GM06990 (cell line): ENCODE measurements at places on chromosomes 2 and 18.

GRCh38 chr18:67451960-67452359 is 64.6 kb downstream of the DSEL start:
- no peak for DNase-seq

GRCh38 chr2:145108959-145109710 is 589.2 kb upstream of the ZEB2 start:
- no peak for DNase-seq

- no peak for DNase-seq
These were observed 28.0 kb upstream of the PPP1R1C start for GRCh38 chr2:181957668-181958067.

GRCh38 chr18:55497825-55498403 is 90.1 kb downstream of the TCF4 start:
- no peak for DNase-seq

DNA sequence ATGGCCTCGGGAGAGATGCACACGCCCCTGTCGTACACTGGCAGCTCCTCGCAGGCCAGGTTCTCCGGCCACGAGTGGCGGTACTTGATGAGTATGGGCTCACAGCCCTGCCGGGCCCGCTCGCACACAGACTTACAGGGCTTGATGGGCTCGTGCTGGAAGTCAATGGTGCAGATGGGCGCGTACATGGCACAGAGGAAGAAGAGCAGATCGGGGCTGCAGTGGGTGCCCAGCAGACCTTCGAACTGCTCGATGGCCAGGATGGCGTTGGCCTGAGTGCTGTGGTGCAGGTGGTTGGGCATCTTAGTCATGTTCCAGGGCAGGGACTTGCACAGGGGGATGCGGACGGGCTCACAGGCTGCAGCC is 359 bp downstream of the FRZB start:
- DNase-seq: no peak

DNA sequence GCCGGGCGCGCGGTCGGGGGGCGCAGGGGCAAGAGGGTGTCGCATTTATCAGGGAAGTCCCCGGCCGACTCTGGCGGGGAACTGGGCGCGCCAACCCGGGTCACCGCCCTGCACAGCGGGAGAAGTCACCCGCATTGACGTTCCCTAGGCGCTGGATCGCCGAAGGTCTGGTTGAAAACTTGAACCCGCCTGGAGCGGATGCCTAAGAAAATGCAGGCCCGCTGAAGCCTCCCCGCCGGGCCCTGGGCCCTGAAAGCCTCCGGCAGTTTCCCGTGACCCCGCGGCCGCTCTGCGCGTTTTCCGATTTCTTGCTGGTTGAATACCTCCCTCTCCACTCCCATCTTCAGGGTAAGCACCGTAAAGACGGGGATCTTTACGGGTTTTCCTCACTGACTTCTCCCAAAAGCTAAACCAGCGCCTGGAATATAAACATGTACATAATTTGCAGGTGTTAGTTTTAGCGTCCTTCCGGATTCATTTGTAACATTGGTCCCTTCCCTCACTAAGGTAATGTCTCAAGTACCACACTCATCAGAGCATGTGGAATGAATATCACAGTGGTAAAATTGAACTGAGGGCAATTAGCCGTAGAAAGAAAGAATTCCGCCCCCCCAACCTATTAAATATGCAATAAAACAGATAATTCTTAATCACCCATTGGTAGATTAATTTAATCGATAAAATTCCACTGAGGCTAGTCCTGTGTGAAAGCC is 675 bp upstream of the SPIRE1 start:
- no peak for DNase-seq

- no peak for DNase-seq
These were observed 977 bp downstream of the SLC8A1 start for GRCh38 chr2:40450796-40451430.

- DNase-seq: no peak
These were observed 43.5 kb upstream of the ITSN2 start for GRCh38 chr2:24403832-24404212.

- no peak for DNase-seq
These were observed 69.1 kb downstream of the ACKR3 start for GRCh38 chr2:236638707-236639106.

GRCh38 chr2:169732583-169733358 is 861 bp upstream of the KLHL23 start:
- DNase-seq: no peak

- DNase-seq: peak; percentile 47
These were observed 63.3 kb upstream of the ALPP start for GRCh38 chr2:232315049-232315922.

DNA sequence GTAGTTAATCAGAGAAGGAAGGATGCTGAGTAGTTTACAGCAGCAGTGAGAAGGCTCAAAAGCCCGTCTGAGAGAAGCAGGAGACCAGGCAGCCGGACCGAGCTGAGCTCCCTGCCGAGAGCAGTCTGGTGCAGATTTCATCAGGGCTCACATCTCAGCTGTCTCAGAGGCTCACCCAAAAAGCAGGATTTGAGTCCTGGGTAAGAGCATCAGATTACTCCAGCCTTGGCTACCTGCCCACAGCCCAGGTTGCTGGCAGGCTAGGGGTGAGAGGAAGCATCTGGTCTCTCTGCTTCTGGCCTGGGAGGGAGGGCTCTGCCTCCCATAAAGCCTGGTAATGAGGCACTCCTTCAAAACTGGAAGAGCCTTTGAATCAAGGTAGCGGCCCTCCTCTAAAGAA is 140.5 kb downstream of the ST6GAL2 start:
- no peak for DNase-seq

DNA sequence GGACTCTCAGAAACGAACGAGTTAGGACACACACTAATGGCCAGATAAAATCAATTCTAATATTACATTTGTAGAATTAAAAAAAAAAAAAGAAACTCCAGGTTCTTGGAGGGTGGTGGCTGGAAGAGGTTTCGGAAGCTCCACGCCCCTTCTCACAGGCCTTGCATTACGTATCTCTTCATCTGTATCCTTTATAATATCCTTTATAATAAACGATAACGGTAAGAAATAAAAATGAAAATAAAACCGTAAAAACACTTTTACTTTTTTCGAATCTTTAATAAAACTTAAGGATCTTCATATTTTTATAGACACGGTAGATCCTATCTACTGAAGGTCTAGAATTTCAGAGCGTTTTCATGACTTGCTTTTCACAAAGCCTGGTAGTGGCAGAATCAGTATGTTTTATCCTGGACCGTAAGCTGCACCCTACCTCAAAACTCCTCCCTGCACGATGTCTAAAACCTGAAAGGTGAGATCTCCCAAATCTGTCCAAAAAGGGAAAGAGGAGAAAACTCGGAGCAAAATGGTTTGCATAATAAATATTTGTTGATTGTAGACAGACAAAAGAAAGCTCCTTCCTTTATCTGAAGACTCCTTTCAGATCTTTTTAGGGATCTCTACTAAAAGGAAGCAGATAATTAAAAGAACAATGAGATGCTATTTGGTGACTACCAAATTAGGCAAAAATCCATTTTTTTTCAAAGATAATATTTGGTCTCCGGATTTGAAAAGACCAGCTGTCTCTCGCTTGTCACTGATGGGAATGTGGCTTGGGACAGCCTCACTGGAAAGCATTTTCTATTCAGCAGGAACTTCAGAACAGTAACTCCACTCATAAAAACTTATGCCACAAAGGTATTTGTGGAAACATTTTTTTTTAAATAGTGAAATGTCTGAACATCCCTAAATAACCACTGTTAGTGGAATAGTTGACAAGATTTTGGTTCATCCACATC is 2.0 kb upstream of the CXCR4 start:
- no peak for DNase-seq

DNA sequence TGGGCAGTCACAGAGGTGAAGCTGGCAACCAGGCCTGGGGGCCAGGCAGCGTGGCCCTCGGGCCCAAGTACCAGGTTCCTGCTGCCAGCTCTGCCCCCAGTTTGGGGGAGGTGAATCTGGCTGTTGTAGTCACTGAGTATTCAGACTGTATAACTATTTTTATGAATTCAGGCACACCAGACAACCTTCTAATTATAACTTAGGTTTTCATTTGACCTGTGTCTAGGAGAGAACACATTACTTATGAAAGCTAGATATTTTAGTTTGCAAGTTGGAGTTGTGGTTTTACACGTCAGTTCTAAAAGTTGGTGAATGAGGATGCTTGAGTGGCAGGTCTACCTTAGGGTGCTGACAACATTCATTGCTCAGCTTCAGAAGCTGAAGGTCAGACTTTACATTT is 71.7 kb downstream of the LIMS1 start:
- DNase-seq: peak; percentile 43

- DNase-seq: no peak
These were observed 43.6 kb downstream of the MAPRE2 start for GRCh38 chr18:35084494-35085449.

DNA sequence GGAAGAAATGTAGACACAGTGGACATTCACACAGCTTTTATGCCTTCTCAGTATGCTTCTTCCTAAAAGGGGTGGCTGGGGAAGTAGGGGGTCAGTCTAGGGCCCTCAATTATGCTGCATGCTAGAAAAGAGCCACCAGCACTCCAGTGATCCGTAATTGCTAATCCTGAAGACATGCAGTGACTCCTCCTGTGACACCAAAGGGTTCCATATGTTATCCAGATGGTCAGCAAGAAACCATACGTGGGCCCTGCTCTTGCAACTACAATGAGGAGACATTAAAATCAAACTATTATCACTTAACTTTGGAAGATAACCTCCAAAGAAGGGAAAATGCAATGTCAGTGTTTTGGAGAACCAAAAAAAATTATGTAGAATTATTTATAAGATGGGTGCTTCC is 143.4 kb upstream of the LYPD1 start:
- no peak for DNase-seq

DNA sequence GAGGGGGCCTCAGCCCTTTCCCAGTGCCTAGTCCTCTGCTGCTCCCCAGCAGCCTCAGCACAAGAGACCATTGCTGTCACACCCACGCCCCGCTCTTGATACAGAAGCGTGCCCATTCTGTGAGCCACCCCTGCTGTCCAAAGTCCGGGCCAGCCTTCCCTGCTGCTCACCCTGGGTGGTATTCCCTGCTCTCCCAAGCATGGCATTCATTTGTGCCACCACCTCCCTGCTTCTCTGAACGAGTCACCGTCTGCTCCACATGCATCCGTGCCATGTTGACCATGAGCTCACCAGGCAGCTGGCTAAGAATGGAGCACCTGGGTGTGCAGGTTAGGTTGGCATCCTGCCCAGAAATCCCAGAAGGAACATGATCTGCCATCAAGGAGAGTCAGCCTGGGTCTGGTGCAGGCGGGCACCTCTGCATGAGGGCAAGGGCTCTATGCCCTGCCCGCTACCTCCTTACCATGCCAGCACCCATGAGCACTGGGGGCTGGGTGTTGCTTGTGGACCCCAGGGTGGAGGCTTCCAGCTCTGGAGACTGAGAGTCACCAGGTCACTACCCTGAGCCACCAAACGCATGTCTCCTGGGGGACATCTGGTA is 63.0 kb downstream of the TWIST2 start:
- DNase-seq: no peak

GRCh38 chr2:201472411-201472810 is 20.9 kb downstream of the STRADB start:
- no peak for DNase-seq

GRCh38 chr2:39476524-39476923 is 39.4 kb upstream of the MAP4K3 start:
- no peak for DNase-seq

DNA sequence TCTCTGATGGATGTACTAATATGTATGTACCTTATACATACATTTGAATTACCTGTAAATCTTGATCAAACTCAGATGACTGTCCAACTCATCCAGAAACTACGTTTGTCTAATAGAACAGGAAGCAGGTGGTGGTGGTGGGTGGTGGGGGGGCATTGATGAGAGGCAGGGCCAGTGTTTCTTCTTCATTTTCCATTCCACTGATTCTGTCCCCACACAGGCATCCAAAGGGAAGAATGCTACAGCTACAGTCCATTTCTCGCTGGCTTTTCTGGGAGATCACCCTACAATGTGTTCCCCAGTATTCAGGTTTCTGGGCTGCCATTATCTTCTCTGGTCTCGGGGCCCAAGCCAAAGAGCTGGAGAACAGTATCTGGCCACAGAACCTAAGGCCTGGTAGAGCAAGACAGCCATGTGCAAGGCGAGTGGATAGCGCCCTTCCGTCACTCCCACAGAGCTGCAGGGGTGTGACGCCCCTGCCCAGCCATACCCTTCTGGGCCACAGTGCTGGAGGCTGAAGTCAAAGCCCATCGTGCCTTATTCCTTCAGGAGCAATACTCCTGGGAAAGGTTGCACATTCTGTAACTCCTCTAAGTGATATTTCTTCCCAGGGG is 54.5 kb downstream of the BCL11A start:
- no peak for DNase-seq

DNA sequence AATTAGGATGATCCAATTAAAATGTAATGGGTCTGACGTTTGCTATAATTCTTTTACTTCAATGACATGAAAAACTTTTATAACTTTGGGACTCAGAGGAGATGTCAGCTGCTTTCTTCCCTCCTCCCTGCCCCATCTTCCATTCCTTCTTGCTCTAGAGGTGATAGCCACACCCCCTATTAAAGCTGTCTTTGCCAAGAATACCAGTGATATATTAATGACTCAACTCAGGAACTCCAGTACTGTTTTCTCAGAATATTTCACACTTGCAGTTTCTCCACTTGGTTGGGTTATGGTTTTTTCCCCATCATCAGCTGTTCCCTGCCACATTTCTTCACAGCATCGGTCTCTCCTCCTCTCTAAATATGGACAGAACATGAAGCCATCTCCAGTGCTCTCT is 184.0 kb downstream of the KCNE4 start:
- no peak for DNase-seq

DNA sequence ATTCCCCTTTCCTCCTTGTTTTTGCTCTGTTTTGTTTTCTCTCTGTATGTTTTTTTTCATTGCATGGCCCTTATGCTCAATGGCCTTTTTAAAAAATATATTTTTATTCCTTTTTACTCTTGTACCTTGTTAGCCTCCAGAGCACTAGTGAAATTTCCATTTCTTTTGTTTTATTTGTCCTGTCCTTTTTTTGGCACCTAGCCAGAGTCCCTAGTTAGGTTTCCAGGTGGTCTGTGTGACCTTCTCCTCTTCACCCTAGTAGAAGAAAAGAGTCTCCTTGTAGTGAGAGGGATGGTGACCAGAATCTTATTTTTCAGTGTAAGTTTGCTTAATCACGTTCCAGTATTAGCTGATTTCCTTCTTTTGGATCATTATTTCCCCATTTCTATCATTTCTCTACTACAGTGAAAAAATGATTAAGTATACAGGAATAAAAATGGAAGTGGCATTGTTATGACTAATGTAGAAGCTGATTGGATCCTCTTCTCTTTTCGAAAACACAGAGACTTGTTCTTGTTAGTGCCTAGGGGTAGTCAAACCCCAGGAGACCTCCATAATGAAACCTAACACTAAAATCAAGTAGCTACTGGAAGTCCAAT is 65.9 kb downstream of the NBEAL1 start:
- no peak for DNase-seq
